ENCODE measurements at places on chromosomes 2 and 18.

- DNase-seq = no peak
Observed at GRCh38 chr2:136858656-136859055, 93.3 kb downstream of the THSD7B start.

GRCh38 chr2:181680055-181680936 is at the start of gene NEUROD1:
Gene NEUROD1, minus strand, starts transcription at chr2:181680517. Its CDS starts 1,657 bp downstream, at chr2:181678860.
- peak; percentile 10 for DNase-seq

- no peak for DNase-seq
Observed at GRCh38 chr2:17079262-17079661, 413.6 kb upstream of the CYRIA start.

DNA sequence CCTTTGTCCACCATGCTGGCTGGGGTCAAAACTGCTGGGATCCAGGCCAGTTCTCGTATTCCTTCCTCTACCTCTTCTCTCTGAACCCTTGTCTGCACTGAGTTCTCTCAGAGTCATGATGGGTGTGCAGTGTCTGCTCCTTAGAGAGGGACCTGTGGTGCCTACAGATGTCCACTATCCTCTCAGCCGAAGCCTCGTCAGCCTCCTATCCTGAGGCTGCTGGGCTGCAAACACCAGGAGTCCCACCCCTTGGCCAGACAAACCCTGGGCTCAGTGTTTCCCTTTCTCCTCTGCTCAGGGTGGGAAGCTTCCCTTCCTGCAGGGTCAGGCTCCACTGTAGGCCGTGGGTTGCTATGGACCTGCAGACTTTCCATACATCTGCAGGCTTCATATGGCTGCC is 2.3 kb downstream of the INPP5D start:
- no peak for DNase-seq

- no peak for DNase-seq
Observed at GRCh38 chr18:55475916-55476315, 112.1 kb downstream of the TCF4 start.

GRCh38 chr2:225037415-225038230 is 4.6 kb downstream of the DOCK10 start:
- DNase-seq = peak; percentile 29

- no peak for DNase-seq
Observed at GRCh38 chr2:228446734-228447133, 265.2 kb upstream of the SPHKAP start.

GRCh38 chr2:236250286-236250685 is 13.9 kb downstream of the ASB18 start:
- DNase-seq = no peak

- peak; percentile 56 for DNase-seq
Observed at GRCh38 chr2:64750001-64750816, 96.5 kb upstream of the SERTAD2 start.

GRCh38 chr2:139964721-139965440 is 1184.7 kb upstream of the NXPH2 start:
- DNase-seq = no peak

DNA sequence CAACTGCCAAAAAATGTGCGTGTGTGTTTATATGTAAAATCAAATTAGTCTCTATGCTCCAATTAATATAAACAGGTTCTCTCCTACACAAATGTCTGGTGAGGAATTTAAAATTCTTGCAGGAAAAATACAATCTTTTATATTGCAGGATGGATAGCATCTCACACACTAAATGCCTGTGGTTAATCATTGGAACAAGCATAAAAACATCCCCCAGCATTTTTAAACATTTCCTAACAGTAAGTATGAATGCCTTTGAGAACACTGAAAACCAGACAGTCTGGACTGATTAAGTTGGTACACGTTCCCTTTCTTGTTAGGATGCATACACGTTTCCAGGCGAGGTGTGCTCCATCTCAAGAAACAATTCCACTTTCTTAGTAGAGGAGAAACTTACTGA is 29.9 kb upstream of the PDE1A start:
- DNase-seq = no peak

- DNase-seq = no peak
Observed at GRCh38 chr2:40213619-40214018, 238.3 kb downstream of the SLC8A1 start.

GRCh38 chr2:7180638-7181370 is 263.6 kb downstream of the RNF144A start:
- DNase-seq = peak; percentile 55

DNA sequence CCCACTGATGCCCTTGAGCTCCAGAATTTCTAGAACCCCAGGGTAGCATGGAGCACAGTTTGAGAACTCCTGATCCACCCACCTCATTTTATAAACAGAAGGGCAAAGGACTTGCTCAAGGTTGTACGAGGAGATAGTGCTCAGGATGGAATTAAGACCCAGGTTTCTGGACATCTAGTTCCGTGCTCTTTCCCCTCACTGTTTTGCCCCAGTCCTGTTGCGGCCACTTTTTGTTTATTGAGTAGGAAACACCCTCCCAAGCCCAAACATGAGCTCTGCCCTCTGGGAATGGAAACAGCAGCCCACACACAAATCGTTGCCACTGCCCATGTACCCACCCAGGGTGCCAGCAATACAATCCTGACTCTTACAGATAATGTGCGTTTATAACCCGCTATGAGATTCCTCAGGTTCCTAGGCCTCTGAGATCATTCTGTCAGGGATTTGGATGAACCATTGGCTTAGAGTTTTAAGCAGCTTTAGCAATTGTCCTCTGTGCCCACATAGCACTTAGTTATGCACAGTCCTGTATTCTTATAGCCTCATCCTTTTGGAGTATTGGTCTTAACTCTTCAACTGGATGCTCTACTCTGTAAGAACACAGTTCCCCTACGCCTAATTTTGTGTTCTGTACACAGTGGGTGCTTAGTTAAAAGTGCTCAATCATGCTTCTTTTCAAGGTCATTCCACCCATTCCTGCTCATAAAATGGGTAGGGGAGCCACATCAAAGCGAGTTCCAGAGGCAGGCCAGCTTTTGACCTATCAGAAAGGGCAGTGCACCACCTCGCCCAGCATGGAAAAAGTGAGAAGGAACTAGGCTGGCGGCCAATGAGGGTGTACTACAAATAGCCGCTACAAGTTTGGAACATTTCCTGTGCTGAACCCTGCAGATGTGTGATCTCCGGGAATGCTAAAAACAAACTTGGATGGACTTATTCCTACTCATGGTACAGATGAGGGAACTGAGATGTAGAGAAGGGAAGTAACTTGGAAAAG is 60.3 kb upstream of the IGFBP2 start:
- no peak for DNase-seq

GRCh38 chr2:105873721-105874120 is 129.0 kb downstream of the NCK2 start:
- peak; percentile 81 for DNase-seq

DNA sequence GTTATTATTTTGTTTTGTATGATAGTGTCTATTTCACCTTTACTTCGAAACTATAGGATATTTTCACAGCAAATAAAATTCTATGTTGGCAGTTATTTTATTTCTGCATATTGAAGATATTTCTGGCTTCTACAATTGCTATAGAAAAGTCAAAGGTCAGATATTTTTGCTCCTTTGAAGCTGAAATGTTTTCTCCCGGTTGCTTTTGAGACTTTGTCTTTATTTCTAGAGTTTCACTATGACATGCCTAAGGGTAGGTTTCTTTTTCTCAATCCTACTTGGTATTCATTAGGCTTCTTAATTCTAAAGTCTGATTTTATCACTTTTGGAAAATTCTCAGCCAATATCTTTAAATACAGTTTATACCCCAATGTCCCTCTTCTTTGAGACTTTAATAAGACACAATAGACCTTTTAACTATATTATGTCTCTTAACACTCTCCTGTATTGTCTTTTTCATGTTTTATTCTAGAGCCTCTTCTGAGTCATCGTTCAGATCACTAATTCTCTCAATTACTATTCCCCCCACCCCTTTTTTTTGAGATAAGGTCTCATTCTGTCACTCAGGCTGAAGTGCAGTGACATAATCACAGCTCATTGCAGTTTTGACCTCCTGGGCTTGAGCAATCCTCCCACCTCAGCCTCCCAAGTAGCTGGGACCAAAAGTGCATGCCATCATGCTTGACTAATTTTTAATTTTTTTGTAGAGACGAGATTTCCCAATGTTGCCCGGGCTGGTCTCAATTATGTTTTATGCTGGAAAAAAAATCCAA is 50.5 kb downstream of the USP37 start:
- DNase-seq = peak; percentile 12

GRCh38 chr2:197327472-197328098 is 17.0 kb upstream of the ANKRD44 start:
- peak; percentile 37 for DNase-seq

GRCh38 chr2:66865161-66865560 is 430.2 kb downstream of the MEIS1 start:
- no peak for DNase-seq

GRCh38 chr2:239025096-239025801 is 177.4 kb downstream of the TWIST2 start:
- no peak for DNase-seq

GRCh38 chr2:39228413-39229209 is 15.2 kb downstream of the CDKL4 start:
- DNase-seq = no peak

DNA sequence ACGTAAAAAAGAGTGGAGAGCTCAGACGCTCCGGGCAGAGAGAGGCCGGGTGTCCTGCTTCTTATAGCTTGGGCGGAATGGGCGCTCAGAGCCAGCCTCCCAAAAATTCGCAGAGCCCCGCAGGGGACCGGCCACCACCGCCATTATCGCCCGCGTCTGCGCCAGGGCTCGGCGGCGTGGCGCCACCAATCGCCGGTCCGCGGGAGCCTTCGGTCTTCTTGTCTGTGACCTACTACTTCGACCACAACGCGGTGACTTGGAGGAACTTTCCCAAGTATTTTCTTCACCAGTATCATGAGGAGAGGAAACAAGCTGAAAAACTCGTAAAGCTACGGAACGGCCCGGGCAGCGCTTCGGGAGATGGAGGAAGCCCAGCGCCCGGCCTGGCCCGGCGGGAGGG is 1138.1 kb upstream of the CHAC2 start:
- DNase-seq = no peak

DNA sequence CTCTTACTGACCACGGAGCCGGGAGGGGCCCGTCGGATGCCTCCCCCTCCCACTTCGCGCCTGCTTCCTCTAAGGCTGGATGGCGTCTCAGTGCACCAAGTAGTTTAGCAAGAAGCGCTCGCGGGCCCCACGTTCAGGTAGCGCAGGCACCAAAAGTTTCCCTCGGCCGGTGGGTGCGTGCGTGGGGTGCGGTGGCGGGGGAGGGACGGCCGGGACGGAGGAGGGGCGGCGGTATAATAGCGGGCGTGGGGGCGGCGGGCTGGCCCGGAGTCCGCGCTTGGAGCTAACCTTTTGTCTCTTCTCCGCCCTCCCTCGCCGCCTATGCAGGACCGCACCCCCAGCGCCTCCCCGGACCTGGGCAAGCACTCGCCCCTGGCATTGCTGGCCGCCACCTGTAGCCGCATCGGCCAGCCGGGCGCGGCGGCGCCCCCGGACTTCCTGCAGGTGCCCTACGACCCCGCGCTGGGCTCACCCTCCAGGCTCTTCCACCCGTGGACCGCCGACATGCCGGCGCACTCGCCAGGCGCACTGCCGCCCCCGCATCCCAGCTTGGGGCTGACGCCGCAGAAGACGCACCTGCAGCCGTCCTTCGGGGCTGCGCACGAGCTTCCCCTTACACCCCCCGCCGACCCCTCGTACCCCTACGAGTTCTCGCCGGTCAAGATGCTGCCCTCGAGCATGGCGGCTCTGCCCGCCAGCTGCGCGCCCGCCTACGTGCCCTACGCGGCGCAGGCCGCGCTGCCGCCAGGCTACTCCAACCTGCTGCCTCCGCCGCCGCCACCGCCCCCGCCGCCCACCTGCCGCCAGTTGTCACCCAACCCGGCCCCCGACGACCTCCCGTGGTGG is 1.0 kb downstream of the SP5 start:
- DNase-seq = no peak

DNA sequence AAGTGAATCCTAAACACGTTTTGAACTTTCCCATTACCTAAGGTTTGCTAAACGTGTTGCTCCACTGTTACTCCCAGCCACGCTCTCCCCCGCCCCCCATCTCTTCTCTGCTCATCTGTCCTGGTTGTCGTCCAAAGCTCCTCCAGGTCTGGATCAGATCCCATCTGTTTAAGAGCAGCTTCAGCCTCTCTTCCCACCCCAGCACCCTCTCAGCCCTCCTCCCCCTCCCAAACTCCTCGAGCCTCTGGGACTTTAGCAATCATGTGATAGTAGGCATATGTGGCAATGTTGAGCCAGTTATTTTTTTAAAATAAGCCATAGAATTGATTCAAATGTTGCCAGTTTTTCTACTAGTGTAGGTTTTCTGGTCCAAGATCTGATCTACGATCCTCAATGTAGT is 20.0 kb upstream of the LPIN1 start:
- no peak for DNase-seq

- no peak for DNase-seq
Observed at GRCh38 chr2:61557381-61557780, 19.2 kb upstream of the XPO1 start.

DNA sequence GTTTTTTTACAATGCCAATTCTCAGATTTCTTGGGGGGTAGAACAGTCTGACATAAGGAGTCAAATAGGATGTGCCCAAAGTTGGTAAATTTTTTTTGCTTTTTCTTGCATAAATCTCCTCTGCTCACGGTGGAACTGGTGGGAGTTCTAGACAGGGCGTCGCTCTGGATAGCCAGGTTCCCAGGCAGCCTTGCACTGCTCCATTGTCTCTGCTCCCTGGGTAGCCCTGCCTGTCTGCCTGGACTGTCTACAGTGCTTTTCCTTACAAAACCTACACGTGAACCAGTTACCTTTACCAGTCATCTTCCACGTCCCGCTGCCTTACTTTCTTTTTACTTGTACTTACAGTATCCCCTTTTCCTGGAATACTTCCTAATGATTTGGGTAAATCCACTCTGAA is 117.1 kb downstream of the ZNF407 start:
- no peak for DNase-seq

DNA sequence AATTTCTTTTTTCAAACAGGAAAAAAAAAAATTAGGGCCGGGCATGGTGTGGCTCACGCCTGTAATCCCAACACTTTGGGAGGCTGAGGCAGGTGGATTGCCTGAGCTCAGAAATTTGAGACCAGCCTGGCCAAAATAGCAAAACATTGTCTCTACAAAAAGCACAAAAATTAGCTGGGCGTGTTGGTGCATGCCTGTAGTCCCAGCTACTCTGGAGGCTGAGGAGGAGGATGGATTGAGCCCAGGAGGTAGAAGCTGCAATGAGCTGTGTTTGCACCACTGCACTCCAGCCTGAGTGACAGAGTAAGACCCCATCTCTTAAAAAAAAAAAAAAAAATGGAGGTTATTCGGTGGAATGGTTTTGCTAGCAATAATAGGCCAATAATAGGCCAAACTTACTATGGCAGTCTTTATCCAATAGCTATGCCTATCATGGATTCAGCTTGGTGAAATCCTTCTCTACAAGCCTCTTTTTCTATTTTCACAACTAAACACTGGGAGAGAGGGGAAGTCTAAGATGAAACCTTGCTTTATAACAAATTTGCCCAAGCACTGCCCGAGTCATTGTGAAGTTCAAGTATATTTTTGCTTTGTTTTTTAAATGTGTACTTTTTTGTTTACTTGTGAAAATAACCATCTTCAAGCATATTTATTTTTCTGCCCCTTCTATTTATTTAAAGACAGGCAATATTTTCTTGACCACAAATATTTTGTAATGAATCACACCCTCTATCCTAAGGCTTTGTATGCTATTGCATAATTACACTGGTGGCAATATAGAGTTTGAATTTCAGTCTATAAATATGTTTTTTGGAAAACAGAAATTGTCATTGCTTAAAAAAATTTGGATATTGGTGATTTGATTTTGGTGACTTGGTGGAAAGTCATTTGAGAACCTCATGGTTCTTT is 20.0 kb upstream of the KYNU start:
- peak; percentile 48 for DNase-seq

Data from suppressor macrophage (primary cell).